ENCODE measurements at places on chromosomes 2 and 18. TPM values are rescaled to one million over a fixed set of nuclear protein-coding genes. Genes with fewer than 3 reads are reported as not detected.

RAX gene
- total RNA-seq = not detected

CCDC68 gene
- total RNA-seq = 3.9 TPM

KCNS3 gene
- 4.5 TPM for total RNA-seq

DNA sequence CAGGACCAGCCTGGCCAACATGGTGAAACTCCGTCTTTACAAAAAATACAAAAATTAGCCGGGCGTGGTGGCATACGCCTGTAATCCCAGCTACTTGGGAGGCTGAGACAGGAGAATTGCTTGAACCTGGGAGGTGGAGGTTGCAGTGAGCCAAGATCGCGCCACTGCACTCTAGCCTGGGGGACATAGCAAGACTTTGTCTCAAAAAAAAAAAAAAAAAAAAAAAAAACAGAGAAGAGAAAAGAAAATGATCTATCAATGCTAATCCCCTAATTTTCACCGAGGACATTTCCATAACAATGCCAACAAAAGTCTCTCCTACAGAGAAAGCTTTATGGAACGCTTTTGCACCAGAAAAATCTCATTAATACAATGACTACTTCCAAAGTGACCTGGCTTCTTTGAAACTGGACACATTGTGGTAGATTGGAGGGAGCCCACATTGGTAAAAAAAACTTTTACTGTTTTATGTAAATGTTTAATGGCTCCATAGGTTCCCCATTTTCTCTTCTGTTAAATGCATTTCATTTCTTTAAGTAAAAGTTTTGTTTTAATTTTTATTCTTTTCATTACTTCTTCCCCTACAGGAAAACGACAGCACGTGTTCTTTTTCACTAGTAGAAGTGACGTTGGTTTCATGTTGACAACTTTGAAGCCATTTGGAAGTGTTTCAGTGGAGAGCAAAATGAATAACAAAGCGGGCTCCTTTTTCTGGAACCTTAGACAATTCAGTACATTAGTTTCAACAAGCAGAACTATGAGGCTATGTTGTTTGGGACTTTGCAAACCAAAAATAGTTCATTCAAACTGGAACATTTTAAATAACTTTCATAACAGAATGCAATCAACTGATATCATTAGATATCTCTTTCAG, 888 bp downstream of the FASTKD2 start:
- no peak for DNase-seq

GRCh38 chr2:120890566-120891360, 155.1 kb downstream of the GLI2 start:
- peak; percentile 5 for DNase-seq

- no peak for DNase-seq
Observed at GRCh38 chr2:209840434-209840833, 68.8 kb downstream of the UNC80 start.

- no peak for DNase-seq
Observed at GRCh38 chr2:181430406-181431118, 26.6 kb upstream of the ITGA4 start.

All from Right ventricle myocardium inferior (tissue), 1 donor.